ENCODE measurements at places on chromosomes 1 and 21. TPM values are rescaled to one million over a fixed set of nuclear protein-coding genes. Genes with fewer than 3 reads are reported as not detected.

The PHLDA3 gene
- 65.5 TPM for total RNA-seq

The GPR61 gene
- total RNA-seq, result not detected

The LCE1F gene
- not detected for total RNA-seq

The AMY2B gene
- total RNA-seq, result 19.7 TPM

The NIPAL3 gene
- 60.4 TPM for total RNA-seq

The NHLH2 gene
- total RNA-seq, result not detected

The LAMB3 gene
- total RNA-seq, result 433 TPM

The KAZN gene
- 30.8 TPM for total RNA-seq

The PADI1 gene
- 26.0 TPM for total RNA-seq

The C8B gene
- total RNA-seq, result not detected

The ACTRT2 gene
- total RNA-seq, result not detected
